ENCODE measurements at places on chromosomes 3 and 15. TPM values are rescaled to one million over a fixed set of nuclear protein-coding genes. Genes with fewer than 3 reads are reported as not detected.

The KCNMB2 gene
- not detected for total RNA-seq

The TLR9 gene
- total RNA-seq: not detected

The PPM1M gene
- 78.1 TPM for total RNA-seq

The GOLGA6L4 gene
- 2.3 TPM for total RNA-seq

The ZNF80 gene
- total RNA-seq: 0.88 TPM

The GOLGA6B gene
- 0.47 TPM for total RNA-seq

DNA sequence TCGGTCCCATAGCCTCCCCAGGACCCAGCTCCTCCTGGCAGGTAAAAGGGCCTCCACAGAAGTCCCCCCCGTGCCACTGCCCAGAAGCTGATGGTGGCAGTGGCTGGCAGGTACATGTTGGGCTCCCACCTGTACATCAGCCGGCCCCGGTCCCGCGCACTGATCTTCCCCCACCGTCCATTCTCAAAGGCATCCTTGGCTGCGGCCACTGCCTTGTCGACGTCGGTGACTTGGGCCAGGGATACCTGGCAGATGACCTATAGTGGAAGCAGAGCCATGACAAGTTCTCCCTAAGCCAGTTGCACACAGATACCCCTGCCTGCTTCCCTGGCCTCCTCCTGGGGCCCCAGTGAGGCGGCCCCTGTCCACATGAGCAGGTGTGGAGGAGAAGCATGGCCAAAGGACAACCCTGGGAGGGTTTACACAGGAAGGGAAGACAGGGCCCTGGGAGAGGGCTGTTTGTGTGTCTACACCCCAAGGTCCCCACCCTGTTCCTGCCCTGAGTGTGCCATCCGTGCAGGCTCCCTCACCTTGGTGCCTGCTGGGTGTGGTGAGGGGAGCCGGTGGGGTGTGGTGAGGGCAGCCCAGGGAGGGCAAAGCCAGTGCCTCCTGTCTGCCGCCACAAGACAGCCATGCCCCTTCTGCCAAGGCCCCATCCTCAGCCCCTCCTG, 44.8 kb downstream of the ALDH1L1 start:
- H3K27ac ChIP-seq: no peak overlapping the region
- H3K27me3 ChIP-seq: no peaks in the 10 kb centered on the region
- DNase-seq: no peak
- H3K4me3 ChIP-seq: no peak overlapping the region

- DNase-seq: no peak
- H3K27me3 ChIP-seq: no peaks in the 10 kb centered on the region
- no peak overlapping the region for H3K4me3 ChIP-seq
- no peaks in the 10 kb centered on the region for H3K36me3 ChIP-seq
Measured at GRCh38 chr15:53917109-53917508, 61.1 kb upstream of the UNC13C start.

DNA sequence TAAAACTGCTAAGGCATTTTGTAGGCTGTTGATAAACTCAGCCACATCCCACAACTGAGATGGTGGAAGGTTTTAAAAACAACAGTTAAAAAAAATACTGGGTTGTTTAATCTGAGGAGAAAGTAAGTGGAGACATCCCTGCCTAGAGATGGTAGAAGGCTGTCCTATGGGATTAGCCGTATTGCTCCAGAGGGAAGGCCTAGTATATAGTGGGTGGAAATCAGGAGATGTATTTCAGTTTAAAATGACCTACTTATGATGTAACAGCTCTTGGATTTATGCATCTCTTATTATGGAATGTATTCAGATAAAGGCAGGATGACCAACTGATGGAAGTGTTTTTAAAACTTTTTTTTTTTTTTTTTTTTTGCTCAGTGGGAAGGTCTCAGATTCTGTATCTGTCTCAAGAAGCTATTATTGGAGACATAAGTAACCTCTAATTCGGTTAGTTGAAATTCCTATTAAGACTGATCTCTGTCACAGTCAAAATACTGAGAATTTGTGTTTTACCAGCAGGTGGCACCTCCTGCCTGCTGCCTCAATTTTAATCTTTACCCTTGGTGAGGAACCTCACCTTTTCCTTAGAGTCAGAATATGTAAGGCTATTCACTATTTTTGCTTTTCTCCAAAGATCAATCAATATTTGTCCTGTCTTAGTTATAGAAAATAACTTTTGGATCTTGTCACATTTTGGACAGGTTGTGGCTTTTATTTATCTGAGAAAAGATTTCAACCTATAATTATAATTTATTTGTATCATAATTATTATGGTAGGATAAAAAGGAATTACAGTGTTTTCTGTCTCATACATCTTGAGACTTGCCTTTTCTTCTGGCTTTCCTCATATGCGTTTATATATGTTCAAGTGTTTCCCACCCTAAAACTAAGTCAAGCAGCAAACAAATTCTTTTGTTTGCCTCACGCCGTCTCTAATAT, 63.0 kb downstream of the VPS8 start:
- H3K4me1 ChIP-seq: no peaks in the 10 kb centered on the region
- no peaks in the 10 kb centered on the region for H3K36me3 ChIP-seq
- no peak overlapping the region for H3K4me3 ChIP-seq

GRCh38 chr15:98286831-98287230, 326.3 kb downstream of the ARRDC4 start:
- no peak overlapping the region for H3K27ac ChIP-seq
- no peak overlapping the region for H3K4me3 ChIP-seq
- no peaks in the 10 kb centered on the region for H3K4me1 ChIP-seq

DNA sequence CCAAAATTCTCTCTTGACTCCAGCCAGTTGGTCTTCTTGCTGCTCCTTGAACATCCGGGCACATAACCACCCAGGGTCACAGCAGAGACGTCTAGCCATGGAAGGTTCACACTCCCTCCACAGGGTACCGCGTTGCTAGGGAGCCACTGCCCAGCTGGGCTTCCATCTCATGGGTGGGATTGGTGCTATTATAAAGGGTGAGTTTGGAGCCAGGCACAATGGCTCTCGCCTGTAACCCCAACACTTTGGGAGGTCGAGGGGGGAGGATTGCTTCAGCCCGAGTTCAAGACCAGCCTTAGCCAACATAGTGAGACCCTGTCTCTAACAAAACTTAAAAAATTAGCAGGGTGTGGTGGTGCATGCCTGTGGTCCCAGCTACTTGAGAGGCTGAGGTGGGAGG, 17.5 kb upstream of the SKOR1 start:
- H3K27ac ChIP-seq: no peak overlapping the region
- H3K4me1 ChIP-seq: no peaks in the 10 kb centered on the region
- no peaks in the 10 kb centered on the region for H3K27me3 ChIP-seq
- no peak overlapping the region for H3K4me3 ChIP-seq
- no peaks in the 10 kb centered on the region for H3K36me3 ChIP-seq

GRCh38 chr3:100465892-100466777, 26.3 kb upstream of the TMEM45A start:
- no peaks in the 10 kb centered on the region for H3K36me3 ChIP-seq
- H3K27me3 ChIP-seq: peaks cover 2% of the 10 kb centered on the region
- no peak overlapping the region for H3K27ac ChIP-seq
- H3K4me3 ChIP-seq: no peak overlapping the region
- H3K4me1 ChIP-seq: no peaks in the 10 kb centered on the region

- H3K27ac ChIP-seq: no peak overlapping the region
- no peak for DNase-seq
- H3K36me3 ChIP-seq: no peaks in the 10 kb centered on the region
- peaks cover 16% of the 10 kb centered on the region for H3K27me3 ChIP-seq
- H3K4me1 ChIP-seq: no peaks in the 10 kb centered on the region
Measured at GRCh38 chr15:84967380-84967779, 14.3 kb upstream of the PDE8A start.

DNA sequence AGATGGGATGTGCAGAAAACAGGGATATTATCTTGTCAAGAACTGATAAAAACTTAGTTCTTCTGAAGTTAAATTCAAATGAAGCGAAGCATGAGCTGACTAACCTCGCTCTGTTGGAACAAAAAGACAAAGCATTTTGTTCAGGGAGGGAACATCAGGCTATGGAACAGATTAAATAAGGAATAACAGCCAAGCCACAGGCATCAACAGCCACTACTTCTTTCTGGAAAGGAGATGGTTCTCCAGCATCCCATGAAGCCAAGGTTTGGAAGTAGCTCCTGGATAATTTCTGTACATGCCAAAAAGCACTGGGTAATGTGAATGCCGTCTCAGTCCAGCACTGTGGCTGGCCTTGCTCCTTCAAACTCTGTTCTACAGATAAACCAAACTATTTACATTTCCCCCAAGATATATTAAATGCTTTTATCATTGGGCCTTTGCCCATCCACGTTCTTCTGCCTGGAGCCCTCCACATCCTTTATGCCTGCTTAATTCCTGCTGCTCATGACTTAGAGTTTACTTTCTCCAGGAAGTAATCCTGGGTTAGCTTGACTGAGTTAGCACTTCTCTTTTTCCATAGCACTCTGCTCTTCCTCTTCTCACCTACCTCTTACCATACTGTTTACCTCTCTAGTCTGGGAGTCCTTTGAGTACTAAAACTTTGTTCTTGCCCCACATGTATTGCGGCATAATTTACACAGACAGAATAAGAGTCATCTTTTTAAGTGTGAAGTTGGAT, 232.0 kb downstream of the CLSTN2 start:
- no peak for DNase-seq
- H3K27me3 ChIP-seq: no peaks in the 10 kb centered on the region
- H3K4me1 ChIP-seq: no peaks in the 10 kb centered on the region
- H3K27ac ChIP-seq: no peak overlapping the region
- no peak overlapping the region for H3K4me3 ChIP-seq
